B cell (primary cell): ENCODE measurements at places on chromosomes 6 and 20. TPM values are rescaled to one million over a fixed set of nuclear protein-coding genes. Genes with fewer than 3 reads are reported as not detected.

DNA sequence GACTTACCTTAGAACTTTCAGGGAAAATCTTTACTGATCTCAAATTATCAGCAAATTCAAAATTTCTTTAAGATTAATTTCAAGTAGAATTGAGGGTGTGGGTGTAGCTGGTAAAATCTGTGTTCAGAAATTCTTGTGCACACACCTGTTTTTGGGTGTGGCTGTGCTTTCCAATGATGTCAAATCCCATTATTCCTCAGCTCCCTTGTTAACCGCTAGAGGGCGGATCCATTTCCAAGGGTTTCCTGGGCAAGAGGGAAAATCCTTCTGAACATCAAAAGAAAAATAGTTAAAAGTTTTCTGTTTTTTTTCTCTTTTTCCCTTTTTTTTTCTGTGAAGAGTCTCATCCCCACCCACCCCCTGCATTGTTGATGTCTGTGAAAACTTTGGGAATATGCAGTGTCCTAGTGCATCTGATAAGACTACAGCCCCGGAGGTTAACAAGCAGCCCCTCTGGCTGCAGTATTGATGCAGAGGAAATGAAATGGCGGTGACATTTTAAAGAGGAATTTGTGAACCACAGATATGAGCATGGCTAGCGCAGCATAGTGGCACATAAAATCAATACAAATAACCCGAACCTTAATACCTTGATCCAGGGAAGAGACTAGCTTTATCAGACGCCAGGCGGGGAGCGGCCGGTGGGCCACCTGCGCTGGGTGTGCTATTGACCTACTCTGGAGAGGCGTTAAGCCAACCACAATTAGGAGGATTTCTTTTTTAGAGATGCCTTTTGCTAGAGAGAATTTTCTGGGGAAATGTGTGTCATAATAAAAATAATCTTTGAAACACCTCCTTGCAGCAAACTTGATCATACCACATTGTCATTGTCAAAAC, 130.9 kb downstream of the FOXA2 start:
- DNase-seq: no peak

PAK5 gene
- not detected in 2 replicates for polyA plus RNA-seq

DNA sequence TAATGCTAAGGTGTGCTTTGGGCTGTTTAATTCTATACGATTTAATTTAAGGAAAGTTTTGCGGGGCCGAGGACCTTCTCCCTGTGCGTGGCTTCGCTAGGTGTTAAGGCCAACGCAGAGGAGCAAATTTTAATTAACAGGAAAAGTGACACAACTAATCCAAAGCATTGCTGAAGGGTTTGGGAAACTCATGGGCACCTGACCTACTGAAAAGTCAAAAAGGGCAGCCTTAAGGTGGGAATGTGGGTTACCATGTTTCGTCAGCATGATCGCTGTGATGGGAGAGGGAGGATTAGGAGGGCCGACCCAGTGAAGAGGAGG, 415 bp upstream of the CUL9 start:
- no peak for DNase-seq

C6orf163 gene
- 0.57 and 1.1 TPM in 2 replicates for polyA plus RNA-seq

DNA sequence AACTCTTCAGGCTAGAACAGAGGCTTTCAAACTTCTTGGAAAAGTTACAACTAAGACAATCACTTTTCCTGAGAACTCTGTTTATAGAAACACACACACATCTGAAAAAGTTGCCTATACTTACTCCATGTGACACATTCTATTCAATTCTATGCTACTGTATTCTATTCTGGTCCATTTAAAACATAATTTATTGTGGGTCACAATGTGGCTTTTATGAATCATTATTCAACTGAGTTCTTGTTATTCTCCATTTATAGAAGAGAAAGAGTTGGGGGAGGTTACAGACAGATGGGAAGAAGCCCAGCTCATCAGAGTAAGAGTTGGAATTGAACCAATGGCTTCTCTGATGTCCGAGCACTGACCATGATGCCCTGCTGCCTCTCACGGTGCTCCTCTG, 21.6 kb upstream of the BCAS1 start:
- DNase-seq: no peak

CGA gene
- not detected in 2 replicates for polyA plus RNA-seq

DNA sequence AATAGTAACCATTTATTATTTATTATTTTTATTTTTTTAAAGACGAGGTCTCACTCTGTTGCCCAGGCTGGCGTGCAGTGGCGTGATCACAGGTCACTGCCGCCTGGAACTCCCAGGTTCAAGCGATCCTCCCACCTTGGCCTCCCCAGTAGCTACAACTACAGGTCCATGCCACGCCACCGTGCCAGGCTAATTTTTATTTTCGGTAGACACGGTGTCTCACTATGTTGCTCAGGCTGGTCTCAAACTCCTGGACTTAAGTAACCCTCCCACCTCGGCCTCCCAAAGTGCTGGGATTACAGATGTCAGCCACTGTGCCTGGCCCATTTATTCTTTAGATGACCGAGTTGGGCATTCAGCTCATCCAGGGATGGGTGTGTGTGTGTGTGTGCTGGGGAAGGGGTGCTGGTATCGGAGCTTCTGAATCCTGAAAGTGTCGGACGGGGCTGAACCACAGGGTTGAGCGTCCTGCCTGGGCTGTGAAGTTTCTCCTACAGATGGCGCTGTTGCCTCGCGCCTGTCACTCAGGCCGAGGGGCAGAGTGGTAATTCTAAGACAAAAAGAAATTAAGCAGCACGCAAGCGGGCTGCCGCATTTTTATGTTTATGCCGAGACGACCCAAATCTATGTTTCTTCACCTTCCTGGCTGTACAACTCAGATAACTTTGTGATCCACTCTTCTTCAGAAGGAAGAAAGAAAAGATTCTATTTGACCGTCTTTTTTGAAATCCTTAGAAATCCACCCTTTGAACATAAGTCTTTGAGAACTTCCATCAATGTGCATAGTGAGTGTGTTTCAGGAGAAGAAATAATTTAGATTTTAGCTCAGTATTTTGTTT, 252.8 kb downstream of the CDH26 start:
- DNase-seq: peak; percentile 21

GRCh38 chr6:56695702-56696101, 53.0 kb upstream of the DST start:
- no peak for DNase-seq

DNA sequence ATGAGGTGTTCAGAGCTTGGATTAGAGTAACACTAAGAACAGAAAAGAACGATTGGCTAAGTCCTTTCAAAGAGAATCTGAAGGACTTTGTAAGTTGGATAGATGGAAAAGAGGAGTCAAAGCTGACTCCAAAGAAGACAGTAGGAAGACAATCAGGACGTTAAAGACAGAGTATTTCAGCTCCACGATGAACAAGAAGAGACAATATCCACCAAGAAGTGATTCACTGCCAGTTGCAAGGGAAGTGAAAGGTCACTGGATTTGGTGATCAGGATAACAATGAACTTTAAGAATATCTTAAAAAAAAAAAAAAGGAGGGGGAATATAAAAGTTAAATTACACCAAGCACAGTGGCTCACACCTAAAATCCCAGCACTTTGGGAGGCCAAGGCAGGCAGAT, 17.9 kb downstream of the REPS1 start:
- no peak for DNase-seq

- DNase-seq: no peak
Measured at GRCh38 chr6:166112580-166112979, 55.1 kb downstream of the TBXT start.

GRCh38 chr20:6122873-6123648, at the start of gene FERMT1:
FERMT1 (minus strand) TSS chr20:6123030; CDS start chr20:6119554, 3,476 bp downstream.
- no peak for DNase-seq

- no peak for DNase-seq
Measured at GRCh38 chr6:86938814-86939213, 1.5 kb downstream of the HTR1E start.

- DNase-seq: no peak
Measured at GRCh38 chr6:54981276-54981609, 134.7 kb downstream of the FAM83B start.

DNA sequence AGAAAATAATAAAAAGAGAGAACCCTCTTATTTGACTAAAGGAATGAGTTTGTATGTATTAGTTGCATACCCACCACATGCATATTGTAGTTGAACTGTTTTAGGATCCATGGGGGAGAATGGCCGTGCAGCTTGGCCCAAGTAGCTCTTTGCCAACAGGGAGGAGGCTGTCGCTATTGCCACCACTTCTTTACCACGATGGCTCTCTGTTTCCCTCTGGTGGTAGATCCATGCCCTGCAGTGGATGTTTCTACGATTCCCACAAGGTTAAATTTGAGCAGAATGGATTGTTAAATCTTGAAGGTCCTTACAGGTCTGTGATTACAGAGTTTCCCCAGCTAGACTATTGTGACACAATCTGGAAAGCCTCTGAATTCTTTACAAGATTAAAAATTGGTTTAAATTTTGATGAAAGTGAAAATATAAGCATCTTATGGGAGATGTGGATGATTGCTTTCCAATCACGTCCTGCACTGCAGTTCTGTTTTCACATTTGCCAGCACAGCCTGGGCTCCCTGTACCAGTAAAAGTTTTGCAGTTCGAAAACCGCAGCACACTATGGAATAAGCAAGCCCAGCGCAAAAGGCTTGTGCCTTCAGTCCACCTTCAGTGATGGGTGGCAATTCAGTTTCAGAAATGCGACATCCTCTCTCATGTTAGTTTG, 34.4 kb upstream of the FNDC1 start:
- DNase-seq: peak; percentile 89

BEND6 gene
- polyA plus RNA-seq: not detected in 2 replicates

DNA sequence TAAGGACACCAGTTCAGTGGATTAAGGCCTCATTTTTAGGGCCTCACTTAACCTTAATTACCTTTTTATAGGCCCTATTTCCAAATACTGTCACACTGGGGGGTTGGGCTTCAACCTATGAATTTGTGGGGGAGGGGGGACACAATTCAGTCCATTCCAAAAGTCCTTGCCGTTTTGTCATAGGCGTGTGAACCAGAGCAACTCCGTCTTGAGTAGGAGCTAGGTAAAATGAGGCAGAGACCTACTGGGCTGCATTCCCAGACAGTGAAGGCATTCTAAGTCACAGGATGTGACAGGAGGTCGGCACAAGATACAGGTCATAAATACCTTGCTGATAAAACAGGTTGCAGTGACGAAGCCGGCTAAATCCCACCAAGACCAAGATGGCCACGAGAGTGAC, 113.5 kb upstream of the SNX9 start:
- no peak for DNase-seq

PDRG1 gene
- 18.6 and 25.9 TPM in 2 replicates for polyA plus RNA-seq

DNA sequence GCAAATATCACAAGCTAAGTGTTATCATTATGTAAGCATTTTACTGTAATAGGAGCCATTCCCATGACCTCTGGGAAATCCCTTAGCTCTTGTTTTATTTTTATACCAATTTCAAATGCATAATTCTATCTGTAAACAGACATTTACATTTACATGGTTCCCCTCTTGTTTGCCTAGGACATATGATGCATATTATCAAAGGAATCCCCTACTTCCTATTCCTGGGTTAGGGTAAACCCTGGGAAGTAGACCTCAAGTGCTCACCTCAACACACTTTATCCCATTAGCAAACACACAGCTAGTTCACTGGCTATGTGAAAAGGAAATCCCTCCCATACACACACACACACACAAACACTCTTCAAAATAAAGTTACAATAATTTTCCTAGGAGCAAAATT, 27.1 kb downstream of the PDE10A start:
- no peak for DNase-seq

PRSS16 gene
- 0.78 and 1.3 TPM in 2 replicates for polyA plus RNA-seq

DNA sequence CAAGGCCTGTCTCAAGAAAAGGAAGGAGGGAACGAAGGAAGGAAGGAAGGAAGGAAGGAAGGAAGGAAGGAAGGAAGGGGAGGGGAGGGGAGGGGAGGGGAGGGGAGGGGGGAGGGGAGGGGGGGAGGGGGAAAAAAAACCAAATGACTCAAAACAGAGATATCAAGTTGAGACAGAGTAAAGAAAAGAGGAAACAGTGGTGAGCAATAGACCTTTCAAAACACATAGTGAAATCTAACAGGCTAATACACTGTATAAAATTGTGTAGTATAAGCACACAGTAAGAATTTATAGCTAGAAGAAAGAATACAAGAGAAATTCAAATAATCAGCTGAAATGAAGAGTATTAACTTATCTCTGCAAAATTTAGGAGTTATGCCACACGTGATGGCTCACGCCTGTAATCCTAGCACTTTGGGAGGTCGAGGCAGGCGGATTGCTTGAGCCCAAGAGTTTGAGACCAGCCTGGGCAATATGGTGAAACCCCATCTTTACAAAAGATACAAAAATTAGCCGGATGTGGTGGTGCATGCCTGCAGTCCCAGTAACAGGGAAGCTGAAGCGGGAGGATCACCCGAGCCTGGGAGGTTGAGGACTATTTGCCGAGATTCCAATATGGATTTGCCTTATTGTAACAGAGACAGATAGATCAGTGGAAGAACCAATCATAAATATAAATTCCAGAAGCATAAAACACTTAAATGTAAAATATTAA, 123.2 kb downstream of the PRND start:
- DNase-seq: no peak

GRCh38 chr20:15763366-15763765, 809.9 kb downstream of the KIF16B start:
- no peak for DNase-seq

GRCh38 chr6:28335040-28335563, 846 bp downstream of the ZSCAN31 start:
- DNase-seq: no peak

GRCh38 chr20:11780765-11781369, 136.8 kb upstream of the BTBD3 start:
- no peak for DNase-seq

CNBD2 gene
- 14.6 and 19.2 TPM in 2 replicates for polyA plus RNA-seq

DNA sequence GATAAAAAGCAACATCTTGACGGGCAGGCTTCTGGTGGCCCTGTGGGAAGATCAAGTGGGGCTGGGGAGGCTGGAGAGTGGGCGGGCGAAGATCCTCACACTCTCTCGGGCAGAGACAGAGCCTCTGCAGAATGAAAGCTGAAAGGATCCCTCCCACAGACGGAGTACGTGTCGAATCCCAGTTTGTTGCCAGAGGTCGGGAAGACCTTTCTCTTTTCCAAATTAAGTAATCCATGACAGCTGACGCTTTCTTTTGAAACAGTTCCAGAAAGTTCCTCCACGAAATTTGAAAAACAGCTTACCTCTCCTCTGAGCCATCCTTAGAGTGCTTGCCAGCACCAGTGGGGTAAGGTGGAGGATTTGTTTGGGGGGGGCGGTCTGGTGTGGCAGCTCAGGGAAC, 155.6 kb upstream of the SMLR1 start:
- no peak for DNase-seq

- DNase-seq: no peak
Measured at GRCh38 chr6:130625825-130626527, 201.2 kb upstream of the SMLR1 start.

- no peak for DNase-seq
Measured at GRCh38 chr6:11810039-11810541, 31.5 kb upstream of the ADTRP start.
